ENCODE measurements at places on chromosomes 4 and X.
A peak's percentile ranks its signal among the peaks of the same experiment; 100 is the strongest.

DNA sequence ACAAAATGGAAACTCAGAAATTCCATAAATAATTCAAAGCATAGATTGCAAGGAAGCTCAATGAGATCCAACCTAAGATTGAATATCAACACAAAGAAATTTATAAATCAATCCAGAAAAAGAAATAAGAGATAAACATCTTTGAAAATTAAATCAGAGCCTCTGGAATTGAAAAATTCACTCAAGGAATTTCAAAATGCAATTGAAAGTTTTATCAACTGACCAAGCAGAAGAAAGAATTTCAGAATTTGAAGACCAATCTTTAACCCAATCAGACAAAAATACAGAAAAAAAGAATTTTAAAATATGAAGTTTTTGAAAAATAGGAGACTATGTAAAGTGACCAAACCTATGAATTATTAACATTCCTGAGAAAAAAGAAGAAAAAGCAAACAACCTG, 134.1 kb downstream of the GASK1B start:
- DNase-seq = no peak

GRCh38 chr4:83138946-83139345, 24.4 kb upstream of the PLAC8 start:
- DNase-seq = no peak

- no peak for DNase-seq
These were observed 83.3 kb downstream of the RASL11B start for GRCh38 chr4:52945326-52945898.

- no peak for DNase-seq
These were observed 300.9 kb upstream of the CPEB2 start for GRCh38 chr4:14701389-14701788.

DNA sequence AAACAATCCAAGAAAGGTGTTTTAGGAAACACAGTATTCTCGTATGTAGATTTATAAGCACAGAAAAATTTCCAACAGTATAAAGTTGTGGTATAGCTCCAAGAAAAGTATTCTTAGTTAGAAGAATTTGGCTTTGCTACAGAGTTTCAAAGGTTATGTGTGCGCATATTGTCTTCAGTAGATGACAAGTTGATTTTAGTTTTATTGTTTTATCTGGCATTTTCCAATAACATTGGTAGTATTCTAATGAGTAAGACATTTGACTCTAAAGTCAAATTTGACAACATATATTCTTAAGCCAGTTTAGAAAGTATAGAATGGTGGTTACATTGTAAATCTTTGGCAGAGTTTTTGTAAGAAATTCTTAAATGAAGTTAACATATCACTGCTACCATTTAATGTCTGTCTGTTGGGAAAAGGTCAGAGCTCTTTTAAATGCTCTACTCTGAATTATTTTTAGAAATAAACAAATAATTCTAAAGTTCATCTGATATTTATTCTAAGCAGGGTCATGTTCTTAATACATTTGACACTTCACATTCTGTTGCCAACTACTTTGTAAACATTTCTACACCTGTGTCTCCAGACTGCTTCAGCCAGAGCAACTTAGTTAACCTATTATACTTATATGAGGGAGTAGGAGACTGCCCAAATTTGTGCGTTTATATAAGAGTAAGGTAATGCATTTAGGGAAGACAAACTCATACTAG, 30.0 kb downstream of the CLCN3 start:
- no peak for DNase-seq

- DNase-seq = no peak
These were observed 601 bp downstream of the INPP4B start for GRCh38 chr4:142845293-142846107.

GRCh38 chr4:151197247-151197646, 79.7 kb upstream of the PRSS48 start:
- DNase-seq = peak; percentile 75

- no peak for DNase-seq
These were observed 58.1 kb downstream of the SLC10A6 start for GRCh38 chr4:86791126-86791525.

DNA sequence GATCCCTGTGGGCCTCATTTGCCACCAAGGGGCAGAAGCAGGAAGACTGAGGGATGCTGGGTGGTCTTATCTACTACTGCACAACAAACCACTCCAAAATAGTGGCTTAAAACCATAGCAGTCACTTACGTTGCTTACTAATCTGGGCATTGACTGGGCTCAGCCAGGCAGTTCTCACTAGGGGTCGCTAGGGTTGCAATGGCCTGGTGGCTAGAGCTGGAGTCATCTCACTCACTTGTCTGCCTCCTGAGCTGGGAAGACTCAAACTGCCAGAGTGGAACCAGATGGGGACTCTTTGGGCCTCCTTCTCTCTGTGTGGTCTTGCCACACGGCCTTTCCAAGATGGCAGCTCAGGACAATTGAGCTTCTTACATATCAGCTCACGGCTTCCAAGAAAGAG, 216.3 kb upstream of the BCOR start:
- no peak for DNase-seq

DNA sequence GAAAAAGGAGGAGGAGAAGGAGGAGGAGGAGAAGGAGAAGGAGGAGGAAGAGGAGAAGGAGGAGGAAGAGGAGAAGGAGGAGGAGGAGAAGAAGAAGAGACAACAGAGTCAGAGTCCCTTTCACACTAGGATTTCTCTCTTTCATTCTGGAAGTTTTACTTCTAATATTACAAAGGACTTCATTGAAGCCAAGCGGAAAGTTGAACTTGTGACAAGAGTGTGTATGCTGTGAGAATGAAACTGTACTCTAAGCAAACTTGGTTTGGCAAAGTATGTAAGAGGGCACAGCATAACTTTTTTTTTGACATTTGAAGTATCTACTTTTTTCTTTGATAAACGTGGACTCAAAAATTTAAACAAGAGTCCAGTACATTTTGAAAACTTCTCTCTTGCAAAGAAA, 48.0 kb downstream of the CXCL8 start:
- DNase-seq = no peak

DNA sequence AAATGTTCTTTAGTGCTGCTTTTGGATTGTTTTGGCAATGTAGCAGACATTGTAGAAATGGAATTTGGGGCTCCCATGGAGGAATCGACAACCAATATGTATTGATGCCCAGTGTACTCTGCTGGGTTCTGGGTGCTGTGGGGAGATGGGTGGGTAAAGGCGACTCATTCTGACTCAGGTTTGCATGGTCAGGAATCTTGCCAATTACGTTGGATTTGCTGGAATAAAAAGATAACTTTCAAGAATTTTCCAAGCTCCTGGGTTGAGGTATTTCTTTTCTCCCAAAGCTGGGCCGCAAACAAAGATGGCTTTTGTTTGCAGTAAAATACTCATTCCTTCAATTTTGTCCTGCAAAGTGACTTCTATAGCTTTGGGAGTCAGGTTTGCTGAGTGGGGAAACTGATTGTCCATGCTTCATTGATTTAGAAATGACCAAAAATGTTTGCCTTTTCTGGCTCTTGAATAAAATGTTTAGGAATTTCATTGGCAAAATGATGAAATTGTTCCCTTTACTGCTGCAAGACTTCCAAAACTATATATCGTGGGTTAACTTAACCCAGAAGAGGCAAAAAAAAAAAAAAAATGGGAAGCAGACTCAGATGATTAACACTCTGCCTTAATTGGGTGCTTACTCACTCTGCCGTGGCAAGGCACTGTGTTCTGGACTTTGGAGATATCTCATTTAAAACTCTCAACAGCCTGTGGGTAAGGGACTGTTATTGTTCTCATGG, 57.0 kb downstream of the RTL9 start:
- no peak for DNase-seq

GRCh38 chr4:182221987-182222386, 21.2 kb upstream of the TENM3 start:
- no peak for DNase-seq

DNA sequence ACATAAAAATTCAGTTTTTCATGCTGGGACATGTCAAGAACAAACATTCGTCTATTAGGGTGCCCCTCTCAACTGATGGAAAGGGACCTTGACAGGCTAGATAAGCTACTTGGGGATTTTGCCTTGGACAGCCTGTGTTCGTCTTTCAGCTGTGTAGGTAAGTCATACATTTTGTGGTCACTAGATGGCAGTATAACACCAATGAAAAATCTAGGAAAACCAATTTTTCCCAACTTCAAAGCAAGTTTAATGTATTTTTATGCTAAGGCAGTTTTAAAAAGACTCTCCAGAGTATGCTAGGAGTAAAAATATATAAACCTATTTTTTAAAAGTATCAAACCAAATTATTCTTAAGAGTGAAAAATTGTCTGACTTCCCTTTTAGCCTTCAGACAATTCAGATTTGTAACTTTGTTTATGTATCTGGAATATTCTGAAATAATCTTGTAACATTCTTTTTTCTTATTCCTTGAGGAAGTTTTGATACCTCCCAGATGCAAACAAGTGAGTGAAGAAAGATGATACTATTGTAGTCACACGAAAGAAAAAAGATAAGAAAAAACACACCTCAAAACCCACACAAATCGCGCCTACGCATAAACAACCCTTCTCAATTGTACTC, 158.3 kb downstream of the CPE start:
- DNase-seq = no peak

- no peak for DNase-seq
These were observed 15.7 kb downstream of the TIFA start for GRCh38 chr4:112270051-112270450.

DNA sequence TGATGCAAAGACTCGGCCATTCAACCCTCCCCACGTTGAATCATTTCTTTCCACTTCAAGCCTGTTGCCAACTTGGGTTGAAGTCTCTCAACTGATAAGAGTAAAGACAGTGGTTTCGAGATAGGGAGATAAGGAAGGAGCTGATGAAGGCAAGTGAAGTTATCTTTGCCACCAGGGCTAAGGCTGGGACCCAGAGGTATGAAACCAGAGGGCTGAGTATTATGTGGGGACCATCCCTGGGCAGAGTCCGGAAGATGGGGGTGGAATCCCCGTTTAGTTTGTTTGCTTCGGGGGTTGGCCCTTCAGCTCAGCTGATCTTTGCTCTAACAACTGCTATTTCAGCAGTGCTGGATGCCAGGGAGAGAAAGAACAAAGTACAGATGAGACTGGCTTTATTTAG, 2.3 kb upstream of the XPNPEP2 start:
- DNase-seq = peak; percentile 18

DNA sequence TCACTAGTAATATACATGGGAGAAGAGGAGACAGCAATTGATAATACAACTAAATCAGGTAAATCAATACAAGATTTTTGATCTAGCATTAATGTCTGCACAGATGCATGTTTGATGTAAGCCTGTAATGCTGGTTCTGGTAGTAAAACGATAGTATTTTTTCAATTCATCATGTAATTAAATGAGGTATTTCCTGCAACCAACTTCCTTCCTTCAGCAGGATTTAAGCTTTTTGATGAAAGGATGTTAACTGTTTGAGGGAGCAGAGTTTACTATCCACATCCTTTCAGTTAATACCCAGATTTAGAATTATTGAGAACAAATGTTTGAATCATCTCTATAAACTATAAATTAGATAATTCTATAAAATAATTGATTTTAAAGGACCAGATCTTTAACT, 31.4 kb upstream of the NFKB1 start:
- no peak for DNase-seq

GRCh38 chr4:144645102-144645630, 790 bp upstream of the HHIP start:
- no peak for DNase-seq
